Aorta (tissue), 5 donors: ENCODE measurements at places on chromosomes 2 and 18.

GRCh38 chr2:129092956-129093355, 774.3 kb upstream of the HS6ST1 start:
- DNase-seq = no peak

GRCh38 chr2:21034156-21034971, 9.5 kb downstream of the APOB start:
- no peak for DNase-seq

- no peak for DNase-seq
Measured at GRCh38 chr2:127343277-127343676, 44.5 kb downstream of the MAP3K2 start.

DNA sequence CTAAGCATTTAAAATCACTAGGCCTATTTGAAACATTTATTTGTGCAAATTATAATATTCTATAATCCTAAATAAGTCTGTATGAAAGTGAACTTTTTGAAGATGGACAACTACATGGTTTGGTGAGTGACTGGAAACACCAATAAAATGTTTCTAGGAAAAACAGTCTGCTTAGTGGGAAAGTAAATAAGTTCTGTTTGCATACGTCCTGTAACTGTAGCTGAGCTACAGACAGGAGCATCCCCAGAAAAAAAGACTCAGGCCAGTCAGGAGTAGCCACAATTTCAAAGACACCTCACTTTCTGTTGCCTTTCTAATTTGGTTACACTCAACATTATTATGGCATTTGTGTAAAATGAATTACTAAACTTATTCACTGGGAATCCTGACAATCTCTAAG, 28.4 kb upstream of the KCNJ3 start:
- DNase-seq = no peak

DNA sequence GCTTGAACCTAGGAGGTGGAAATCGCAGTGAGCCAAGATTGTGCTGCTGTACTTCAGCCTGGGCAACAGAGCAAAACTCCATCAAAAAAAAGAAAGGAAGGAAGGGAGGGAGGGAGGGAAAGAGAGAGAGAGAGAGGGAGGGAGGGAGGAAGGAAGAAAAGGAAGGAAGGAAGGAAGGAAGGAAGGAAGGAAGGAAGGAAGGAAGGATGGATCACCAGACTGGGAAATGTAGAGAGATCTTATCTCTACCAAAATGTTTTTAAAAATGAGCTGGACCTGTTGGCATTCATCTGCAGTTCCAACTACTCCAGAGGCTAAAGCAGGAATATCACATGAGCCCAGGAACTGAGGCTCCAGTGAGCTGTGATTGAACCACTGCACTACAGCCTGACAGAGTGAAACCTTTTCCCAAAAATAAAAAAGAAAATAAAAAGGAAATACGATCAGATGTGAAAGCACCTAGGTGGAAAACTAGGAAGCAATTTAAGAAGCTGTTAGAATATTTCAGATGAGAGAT, 239.4 kb downstream of the CDH7 start:
- DNase-seq = no peak
